Stimulated activated CD4-positive, alpha-beta T cell treated with anti-CD3 and anti-CD28 coated beads, Interleukin-12 subunit alpha, Interleukin-12 subunit beta, amount 100 ng/mL, for 24 hours (primary cell): ENCODE measurements at places on chromosomes 2 and 18.

DNA sequence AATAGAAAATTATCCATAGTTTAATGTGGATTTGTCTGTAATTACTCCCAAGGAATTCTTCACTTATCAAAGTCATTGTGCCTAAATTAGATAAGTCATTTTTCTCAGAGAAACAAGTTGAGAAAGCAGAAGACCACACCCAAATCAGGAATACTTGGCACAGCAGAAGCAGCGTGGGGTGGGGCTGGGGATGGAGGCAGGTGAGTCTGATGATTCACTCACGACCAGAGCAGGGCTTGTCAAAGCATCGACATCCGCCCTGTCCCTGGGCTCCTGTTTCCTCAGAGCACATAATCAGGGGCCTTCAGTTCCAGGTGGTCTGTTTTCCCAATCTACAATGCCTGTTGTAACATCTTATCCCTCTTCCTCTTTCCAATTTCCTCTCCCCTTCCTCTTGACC, 31.5 kb upstream of the COLEC12 start:
- DNase-seq, result no peak

DNA sequence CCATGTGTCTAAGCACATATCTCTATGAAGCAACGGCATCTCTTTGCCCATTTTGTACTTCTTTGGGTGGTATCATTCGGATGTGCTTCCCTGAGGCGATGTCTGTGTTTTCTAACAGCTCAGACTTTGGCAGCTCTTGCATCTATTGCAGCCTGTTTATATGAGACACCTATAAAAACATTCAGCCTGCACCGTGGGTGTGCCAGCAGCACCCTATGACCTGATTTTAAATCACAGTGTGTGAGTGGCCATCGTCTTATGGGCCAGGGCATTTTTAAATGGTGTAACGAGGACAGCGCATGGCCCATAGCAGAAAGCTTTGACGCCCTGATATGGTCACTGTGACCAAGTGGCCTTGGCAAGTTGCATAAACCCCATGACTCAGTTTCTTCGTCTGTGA, 12.9 kb downstream of the NPAS2 start:
- no peak for DNase-seq

- DNase-seq, result no peak
Observed at GRCh38 chr18:75422341-75422910, 5.1 kb downstream of the SMIM21 start.

GRCh38 chr2:137050949-137051348, 285.6 kb downstream of the THSD7B start:
- DNase-seq, result no peak

DNA sequence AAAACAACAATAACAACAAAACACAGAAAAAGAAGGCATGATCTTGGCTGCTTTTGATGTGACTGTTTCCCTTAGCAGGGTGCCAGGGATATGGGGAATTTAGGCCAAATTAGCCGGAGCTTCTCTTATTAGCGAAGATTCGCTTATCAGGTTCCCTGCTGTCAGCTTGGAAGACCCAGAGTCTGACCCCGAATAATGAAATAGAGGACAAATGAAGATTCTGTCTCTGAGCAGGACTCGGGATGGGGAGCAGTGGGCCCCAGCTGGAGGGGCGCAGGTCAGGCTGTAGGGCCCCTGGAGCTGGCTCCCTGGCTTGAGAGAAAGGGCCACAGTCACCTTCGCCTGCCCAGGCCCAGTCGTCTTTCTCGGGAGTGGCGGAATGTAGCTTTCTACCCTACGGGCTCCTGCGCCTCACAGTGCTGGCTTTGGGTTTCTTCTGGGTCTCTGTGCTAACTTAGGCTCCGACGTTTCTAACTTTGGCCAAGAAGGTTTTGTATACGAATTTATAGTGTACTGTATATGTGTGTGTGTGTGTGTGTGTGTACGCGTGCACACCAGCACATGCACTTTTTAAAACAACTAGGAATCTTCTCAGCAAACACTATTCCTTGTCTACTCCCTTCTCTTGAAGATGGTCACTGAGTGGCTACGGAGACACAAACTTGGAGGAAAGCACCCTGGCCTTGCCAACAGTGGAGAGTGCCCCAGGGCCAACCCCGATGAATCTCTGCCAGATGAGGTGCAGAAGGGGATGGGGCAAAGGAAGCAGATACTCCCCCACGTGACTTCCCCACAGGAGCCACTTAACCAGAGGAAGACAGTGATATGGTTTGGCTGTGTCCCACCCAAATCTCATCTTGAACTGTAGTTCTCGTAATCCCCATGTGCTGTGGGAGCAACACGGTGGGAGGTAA, 195.6 kb upstream of the COPS8 start:
- DNase-seq, result no peak

GRCh38 chr2:226835420-226835795, 446 bp upstream of the RHBDD1 start:
- DNase-seq, result no peak

DNA sequence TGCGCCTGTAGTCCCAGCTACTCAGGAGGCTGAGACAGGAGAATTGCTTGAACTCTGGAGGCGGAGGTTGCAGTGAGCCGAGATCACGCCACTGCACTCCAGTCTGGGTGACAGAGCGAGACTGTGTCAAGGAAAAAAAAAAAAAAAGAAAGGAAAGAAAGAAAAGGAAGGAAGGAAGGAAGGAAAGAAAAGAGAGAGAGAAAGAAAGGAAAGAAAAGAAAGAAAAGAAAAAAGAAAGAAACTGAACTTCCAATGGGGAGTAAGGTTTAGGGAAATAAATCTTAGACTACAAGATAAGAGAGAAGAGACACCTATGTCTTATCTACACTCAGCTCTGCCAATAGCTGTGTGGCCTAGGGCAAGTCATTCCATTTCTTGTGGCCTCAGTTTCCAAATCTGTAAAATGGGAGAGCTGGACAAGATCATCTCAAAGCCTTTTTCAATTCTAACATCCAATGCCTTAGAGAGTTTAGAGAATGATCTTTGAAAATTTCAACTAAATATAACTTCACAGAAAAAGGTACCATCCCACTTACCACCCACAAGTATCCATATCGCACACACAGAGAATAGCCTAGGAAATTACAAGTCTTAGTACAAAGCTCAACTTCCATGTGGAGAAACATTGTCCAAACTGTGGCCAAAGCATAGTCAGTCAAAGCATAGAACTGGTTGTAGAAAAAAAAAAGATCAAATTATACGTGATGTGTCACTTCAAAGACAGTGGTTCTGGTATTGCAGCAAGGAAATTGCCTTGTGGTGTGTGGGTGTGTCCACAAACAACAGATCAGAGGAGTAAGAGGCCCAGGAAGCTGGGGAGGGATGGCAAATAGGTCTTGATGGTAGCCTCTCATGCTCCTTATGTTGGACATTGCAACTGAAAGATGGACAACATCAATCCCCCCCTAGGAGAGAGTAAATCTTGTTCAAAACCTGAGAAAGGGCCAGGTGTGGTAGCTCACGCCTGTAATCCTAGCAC, 42.4 kb downstream of the SLC14A2 start:
- no peak for DNase-seq

DNA sequence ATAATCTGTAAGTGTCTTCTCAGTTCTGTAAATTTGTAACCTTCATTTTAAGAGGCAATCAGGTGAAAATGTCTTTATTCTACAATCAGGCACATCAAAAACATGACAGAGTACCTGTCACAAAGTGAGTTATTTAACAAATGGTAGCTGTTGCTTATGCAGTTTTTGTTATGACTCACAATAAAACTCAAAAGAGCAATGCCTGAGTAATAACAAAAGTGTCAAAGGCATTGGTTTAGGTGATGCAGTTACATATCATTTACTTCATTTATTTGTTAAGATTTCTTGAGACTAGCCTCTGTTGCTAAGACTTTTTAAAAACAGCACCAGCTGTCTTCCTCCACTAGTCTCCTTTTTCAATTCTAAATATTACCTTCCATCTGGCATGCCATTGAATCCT, 177.8 kb downstream of the KIAA1328 start:
- DNase-seq, result no peak

GRCh38 chr2:1721706-1722646, 22.3 kb downstream of the PXDN start:
- DNase-seq, result no peak

DNA sequence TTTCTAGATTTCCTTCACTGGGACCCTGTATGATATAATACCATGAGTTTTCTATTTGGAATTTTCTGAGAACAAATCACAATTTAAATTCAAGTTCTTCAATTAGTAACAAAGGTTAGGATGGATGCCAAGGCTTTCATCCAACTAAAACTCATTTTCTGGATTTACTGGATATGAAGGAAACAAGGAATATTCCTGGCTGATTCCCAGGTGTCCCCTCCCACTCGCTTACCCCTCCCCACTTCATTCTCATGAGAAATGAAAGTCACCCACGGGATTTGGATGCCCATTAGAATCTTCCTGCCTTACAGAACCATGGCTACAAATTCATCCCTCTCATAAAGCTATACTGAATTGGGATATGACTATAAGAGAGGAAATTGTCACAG, 40.0 kb downstream of the RNU4ATAC start:
- DNase-seq, result no peak

DNA sequence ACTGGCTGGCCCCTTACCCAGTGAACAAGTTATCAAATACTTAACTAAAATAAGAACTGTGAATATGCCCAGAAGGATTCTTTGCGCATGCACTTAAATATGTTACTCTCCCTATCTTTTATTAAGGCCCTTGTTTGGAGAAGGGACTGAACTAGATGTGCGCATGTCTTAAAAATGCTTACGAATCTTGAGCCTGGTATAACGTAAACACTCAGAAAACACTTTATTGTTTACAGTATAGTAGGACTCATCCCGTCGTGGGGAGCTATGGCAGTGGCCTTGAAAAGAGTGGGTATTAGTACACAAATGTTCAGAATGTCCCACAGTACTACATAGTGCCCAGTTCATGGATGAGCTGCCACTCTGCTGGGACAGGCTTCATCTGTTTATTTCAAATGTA, 75.9 kb upstream of the MAP4K3 start:
- DNase-seq, result no peak

GRCh38 chr2:45649462-45649857, 2.0 kb upstream of the PRKCE start:
- DNase-seq, result no peak

DNA sequence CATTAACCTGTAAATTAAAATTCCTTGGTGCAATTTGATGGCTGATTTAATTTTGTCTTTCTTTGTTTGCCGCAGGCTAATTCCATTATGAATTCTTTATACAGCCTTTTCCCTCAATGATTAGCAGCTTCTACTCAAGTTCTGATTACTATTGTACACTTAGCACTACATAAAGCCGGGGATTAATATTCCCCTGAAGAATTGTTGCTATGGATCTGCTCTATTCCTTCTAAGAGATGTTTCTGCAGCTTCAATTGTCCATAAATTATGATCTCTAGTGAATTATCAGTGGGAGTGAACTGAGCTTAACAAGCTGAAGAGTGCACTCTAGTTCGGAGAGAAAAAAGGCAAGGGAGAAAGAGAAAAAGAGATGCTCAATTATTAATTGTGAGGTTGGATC, 433.7 kb upstream of the SPRED2 start:
- no peak for DNase-seq

- DNase-seq, result no peak
Observed at GRCh38 chr2:224722250-224722649, 6.1 kb upstream of the CCDC195 start.

DNA sequence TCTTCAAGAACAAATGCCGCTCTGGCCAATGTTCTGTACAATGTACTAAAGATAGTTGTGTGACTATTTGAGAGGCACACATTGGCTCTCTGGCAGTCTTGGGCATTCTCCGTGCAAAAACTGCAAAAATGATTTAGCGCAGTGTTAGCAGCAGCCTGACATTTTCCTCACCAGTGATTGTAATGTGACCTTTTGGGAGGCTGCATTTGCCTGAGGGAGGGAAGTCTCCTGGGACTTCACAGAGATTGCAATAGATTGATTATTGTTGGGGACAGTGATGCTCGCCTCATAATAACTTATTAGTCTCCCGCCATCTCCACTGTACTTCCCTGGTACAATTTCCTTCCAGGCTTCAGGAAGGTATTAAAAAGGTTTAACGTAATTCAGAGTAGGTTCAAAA, 149.2 kb downstream of the UXS1 start:
- DNase-seq, result no peak

DNA sequence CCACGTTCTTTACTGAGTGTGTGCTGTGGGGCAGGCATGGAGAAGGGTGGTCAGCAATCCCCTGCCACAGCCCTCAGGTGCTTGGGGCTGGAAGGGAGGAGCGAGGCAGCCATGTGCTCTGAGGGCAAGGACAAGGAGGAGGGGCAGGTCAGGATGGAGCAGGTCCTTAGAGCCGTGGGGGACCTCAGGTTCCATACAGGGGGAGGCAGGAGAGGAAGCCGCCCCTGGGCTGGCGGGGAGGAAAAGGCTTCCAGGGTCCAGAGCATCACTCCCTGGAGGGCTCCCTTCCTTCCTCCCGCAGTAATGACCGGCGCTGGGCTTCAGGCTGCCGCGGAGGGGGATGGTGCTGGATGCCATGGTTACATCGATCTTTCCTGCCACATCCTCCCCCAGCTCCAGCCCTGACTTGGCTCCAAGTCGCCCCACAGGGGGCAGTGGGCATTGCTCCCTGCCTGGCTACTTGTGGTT, 6.6 kb downstream of the GAREM2 start:
- no peak for DNase-seq

- DNase-seq, result no peak
Observed at GRCh38 chr2:155815851-155816250, 516.7 kb downstream of the NR4A2 start.

DNA sequence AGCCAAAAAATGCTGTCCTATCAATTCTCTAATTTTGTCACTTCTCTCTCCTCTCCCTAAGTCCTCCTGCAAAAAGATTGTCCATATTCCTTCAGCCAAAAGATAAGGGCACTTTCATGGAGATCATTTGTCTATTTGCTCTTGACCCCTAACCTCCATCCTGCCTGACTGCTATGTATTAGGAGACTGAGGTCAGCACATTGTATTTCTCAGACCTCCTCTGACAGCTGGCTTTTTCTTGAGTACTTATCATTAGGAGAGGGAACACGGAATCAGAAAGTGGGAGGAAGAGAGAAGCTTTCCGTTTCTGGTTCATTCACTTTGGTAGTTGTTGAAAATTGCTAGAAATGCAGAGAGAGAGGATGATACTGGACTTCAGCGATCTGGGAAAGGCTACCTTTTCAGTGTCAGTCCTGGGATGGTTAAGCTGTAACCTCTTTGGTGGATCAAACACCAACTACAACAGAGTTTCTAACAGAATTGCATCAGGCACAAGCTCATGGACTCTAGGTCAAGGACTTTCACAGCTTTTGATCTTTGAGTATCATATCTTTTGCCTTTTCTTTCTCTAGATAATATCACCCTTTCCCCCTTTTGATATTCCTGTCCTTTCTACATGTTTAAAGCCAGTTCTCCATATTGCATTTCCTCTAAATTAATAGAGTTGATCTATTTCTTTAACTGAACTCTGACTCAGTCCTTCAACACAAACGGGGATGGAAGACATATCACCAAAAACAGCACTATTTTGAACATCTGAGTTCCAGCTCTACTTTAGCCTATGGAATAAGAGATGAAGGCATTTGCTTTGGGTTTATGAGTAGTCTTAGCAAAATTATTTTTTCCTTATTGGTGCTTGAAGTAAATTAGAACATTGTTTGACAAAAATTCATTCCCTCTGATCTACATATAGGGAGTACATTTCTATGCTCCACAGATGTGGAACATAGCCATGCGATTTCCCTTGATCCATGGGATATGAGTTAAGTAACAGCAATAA, 63.3 kb upstream of the KYNU start:
- no peak for DNase-seq

GRCh38 chr2:189499137-189499536, 57.9 kb downstream of the WDR75 start:
- no peak for DNase-seq

GRCh38 chr2:98293030-98293429, 53.2 kb upstream of the CNGA3 start:
- no peak for DNase-seq
